ENCODE measurements at places on chromosomes 11 and 22. TPM values are rescaled to one million over a fixed set of nuclear protein-coding genes. Genes with fewer than 3 reads are reported as not detected.

DNA sequence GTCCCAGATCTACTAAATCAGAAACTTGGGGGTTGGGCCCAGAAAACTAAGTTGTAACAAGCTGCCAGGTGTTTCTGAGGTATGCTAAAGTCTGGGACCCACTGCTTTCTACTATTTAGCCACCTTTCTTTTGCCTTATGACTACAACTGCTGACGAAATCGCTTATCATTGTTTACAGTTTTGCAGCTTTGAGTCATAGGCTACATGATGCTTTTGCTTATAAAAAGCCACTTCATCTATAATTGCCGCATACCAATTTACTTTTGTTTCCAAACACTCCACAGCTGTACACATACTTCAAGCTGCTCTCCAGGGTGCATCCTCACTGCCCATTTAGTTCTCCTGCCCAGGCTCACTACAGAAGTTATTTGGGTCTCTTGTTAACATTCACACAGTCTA, 144.7 kb downstream of the ENTHD1 start:
- no peak for DNase-seq

DNA sequence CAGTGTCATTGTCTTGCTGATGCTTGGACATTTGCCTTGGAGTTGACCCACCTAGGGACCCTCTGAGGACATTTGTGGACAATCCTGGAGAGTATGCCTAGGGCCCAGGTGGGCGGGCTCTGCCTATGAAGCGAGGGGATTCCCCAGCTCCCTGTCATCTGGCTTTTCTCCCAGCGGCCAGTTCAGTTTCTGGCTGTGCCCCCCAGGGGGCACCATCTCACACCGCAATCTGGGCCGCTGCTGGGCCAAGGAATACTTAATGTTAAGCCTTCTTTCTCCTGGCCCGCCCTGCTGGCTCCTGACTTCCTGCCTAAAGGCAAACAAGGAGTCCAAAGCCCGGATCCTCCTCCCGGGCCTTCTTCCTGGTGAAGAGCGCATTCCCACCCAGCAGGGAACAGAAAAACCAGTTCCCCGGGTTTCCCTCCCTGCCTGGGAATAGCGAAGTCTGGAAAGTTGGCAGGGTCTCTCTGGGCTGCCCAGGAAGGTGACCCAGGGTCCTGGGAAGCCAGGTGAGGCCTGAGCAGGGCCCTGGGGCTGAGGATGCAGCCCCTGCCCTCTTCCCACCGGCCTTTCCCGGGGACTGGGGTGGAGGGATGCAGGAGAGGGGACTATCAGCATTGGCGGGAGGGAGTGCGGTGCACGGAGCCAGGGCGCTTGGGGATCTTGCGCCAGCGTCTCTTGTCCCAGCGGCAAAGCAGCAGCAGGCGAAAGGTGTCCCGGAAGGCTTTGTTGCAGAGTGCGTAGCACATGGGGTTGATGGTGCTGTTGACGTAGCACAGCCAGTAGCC, 11.9 kb downstream of the CHRM1 start:
- peak; percentile 59 for DNase-seq

DNA sequence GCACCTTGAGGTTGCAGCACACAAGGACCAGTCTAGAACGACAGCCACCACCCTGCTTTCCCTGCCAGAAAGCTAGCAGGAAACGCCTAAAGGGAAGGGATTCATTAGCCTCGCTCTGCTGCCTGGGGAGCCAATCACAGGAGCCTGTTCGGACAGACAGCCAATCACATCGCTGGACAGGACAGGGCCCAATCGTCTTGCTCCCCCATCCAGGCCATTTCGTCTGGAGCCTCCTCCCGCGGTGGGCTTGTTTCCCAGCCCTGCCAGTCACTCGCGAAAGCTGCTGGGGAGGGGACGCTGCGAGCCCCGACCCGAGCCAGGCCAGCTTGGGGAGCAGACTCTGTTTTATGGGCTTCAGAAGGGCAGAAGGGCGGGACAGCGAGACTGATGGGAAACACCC, 79.8 kb upstream of the NCAM1 start:
- DNase-seq = peak; percentile 77

DNA sequence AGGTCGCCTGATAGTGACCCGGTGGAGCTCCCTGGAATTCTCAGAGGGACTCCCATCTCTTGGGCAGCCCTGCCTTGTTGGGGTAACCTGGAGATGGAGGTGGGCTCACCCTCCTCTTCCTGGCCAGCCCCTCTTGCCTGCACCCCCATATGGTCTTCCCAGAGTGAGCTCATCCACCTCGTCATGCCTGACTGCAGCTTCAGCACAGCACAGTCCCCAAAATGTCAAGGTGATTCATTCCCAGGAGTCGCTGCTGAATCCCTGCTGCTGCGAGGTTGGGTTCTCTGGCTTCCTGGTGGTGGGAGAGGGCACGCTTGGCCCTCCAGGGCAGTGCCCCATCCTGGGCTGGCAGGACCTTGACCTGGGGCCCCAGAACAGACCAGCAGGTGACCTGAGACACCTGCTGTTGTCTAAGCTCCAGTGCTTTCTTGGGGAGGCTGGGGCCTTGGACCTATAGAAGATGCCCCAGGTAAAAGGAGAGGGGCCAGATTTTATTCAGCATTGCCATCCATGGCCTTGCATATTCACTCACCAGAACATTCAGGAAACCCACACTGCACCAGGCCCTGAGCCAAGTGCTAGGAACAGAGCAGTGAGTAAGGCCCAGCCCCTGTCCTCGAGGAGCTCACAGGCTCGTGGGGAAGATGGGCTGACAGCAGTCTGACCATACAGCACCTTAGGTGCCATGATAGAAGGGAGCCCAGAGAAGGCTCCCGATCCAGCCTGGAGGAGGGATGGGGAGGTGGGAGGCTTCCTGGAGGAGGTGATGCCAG, 72.9 kb downstream of the CACNA1I start:
- no peak for DNase-seq

Gene CDC42EP2
- 21.0 TPM for total RNA-seq

DNA sequence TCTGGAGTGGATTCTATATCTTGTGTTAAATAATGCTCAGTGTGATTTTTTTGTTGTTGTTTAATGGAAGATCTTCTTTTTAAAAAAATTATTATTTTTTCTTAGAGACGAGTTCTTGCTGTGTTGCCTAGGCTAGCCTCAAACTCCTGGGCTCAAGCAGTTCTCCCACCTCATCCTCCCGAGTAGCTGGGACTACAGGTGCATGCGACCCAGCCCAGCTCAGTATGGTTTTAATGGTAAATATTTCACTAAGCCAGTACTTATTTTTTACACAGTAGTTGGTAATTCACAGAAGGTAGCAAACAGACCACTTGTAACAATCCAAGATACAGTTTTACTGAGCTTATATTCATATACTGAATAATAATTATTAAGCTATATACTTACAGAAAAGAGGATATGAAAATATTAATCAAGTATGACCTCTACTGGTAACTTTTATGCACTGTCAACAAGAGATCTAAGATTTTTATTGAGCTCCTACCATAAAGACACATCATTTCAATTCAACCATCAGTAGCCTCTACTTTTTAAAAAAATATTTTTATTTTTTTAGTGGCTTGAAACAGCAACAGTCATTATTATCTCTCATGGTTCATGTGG, 6.1 kb upstream of the CD59 start:
- no peak for DNase-seq

GRCh38 chr22:46147471-46148267, 2.7 kb upstream of the PPARA start:
- DNase-seq = peak; percentile 43

DNA sequence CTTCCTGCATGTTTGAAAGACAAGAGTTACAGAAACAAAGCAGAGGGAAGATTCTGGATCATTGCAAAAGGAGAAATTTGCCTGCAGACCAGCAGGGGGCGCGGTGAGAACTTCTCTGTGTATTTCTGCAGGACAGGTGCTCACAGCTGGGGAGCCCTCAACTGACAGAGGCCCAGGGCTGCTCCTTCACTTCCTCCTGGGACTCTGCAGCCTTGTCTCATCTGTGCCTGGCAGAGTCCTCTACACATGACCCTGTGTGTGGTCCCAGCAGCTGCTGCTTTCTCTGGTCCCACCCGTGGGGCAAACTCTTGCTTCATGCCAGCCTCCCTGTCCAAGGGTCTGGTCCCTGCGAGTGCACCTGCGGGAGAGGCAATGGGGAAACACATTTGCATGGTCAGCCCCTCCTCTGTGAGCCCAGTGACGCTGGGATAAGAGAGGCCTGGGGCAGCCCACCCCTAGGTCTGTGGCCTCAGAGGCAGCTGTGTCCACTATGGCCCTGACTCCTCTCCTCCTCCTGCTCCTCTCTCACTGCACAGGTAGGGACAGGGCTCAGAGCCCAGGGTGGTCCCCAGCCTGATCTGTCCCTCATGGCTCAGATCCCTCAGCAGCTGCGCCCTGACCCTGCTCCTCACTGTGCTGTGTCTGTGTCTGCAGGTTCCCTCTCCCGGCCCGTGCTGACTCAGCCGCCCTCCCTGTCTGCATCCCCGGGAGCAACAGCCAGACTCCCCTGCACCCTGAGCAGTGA, 43.2 kb upstream of the VPREB1 start:
- no peak for DNase-seq

DNA sequence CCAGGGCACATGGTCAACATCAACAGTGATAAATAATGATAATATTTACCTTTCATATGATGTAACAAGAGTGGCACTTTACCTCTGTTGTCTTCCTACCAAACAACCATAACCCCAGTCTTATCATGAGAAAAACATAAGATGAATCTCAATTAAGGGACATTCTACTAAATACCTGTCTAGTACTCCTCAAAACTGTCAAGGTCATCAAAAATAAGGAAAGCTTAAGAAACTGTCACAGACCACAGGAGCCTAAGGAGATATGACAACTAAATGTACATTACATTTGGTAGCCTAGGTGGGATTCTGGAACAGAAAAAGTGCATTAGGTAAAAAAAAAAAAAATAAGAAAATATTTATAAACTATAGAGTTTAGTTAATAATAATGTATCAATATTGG, 118.1 kb downstream of the CCDC34 start:
- DNase-seq = no peak

Gene TRIM49B
- total RNA-seq = not detected

Gene ATL3
- 71.0 TPM for total RNA-seq

- no peak for DNase-seq
These were observed 194.7 kb downstream of the BRD1 start for GRCh38 chr22:49633010-49633324.

- DNase-seq = no peak
These were observed 4.0 kb downstream of the JAM3 start for GRCh38 chr11:134072844-134073243.

- DNase-seq = no peak
These were observed 284.0 kb downstream of the KIRREL3 start for GRCh38 chr11:126716456-126717083.

- DNase-seq = no peak
These were observed 258.5 kb downstream of the LUZP2 start for GRCh38 chr11:24755260-24755839.

GRCh38 chr11:35009191-35009943, 92.9 kb downstream of the PDHX start:
- DNase-seq = no peak

GRCh38 chr11:64089027-64089360, 53.3 kb downstream of the FLRT1 start:
- DNase-seq = no peak

- no peak for DNase-seq
These were observed 1378.9 kb downstream of the TBC1D22A start for GRCh38 chr22:48141301-48141700.

DNA sequence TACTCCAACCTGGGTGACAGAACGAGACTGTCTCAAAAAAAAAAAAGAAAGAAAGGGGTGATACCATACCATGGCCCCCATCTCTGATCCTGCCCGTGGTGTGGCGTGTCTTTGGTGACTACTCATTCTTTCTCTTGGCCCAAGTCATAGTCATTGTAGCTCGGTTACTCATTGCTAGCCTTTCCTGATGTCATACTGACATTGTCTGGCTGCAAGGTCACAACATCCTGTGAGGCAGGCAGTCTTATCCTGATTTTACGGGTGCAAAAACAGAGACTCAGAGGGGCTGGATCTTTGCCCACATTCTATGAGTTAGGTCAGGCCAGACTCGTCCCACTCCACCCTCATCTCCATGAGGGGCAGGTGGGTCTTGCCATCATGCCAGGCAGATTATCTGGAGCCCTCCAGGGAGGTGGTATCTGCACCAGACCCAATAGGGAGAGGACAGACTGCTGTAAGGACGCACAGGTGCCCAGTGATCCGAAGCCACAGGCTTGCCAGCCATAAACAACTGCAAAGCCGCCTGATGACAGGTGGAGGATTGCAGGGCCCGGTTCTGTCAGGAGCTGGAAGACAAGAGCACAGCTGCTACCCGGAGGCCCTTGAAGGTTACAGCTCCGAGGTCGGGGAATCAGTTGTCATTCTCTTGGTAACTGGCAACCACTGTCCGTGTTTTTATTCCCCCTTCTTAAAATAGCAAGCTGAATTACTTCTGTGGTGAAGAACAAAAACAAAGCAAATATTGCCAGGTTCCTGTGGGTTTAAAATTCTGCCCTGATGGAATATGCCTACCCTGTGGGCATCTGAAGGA, 13.8 kb downstream of the TOM1 start:
- no peak for DNase-seq

- no peak for DNase-seq
These were observed 15.4 kb downstream of the FAM181B start for GRCh38 chr11:82718307-82718706.

GRCh38 chr11:7486781-7487140, 1.5 kb downstream of the OLFML1 start:
- no peak for DNase-seq

DNA sequence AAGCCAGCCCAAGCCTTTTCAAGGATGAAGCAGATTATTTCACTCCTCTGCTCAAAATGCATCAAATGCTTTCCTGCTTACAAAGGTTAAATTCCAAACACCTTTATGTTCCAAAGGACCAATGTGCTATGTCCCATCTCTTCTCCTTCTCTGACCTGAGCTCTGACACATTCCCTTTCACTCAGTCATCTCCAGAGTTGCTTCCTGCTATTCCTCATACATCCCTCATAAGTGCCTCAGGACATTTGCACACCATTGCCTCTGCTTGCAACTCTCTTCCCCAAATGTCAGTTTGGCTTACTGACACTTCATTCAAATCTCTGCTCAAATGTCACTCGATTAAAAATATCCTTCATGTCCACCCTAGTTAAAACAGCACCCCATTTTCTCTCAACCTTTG, 53.3 kb upstream of the BMAL1 start:
- no peak for DNase-seq

DNA sequence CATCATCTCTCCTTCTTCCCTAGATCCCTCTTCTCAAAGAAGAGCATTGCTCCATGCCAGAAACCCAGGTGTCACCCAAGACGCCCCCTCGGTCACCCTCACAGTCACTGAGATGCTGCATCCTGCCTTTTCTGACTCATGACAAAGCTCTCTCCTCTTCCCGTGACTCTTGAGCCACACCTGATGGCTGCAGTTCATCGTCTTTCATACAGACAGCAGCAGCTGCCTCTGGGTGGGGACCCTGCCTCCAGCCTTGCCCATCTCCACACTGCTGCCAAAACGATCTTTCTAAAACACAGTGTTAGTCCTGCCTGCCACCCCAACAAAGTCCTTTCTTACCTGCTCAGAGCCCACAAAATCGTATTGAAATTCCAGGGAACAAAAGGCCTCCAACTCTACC, 44.8 kb downstream of the BUD13 start:
- no peak for DNase-seq

GRCh38 chr11:2366276-2366675, 10.8 kb upstream of the CD81 start:
- no peak for DNase-seq

Measured in ureter (tissue), 1 donor.